ENCODE measurements at places on chromosomes 5 and 9.

GRCh38 chr5:175484829-175485228, 6.5 kb downstream of the SFXN1 start:
- DNase-seq = no peak

GRCh38 chr5:32767948-32768467, 56.9 kb downstream of the NPR3 start:
- DNase-seq = no peak

DNA sequence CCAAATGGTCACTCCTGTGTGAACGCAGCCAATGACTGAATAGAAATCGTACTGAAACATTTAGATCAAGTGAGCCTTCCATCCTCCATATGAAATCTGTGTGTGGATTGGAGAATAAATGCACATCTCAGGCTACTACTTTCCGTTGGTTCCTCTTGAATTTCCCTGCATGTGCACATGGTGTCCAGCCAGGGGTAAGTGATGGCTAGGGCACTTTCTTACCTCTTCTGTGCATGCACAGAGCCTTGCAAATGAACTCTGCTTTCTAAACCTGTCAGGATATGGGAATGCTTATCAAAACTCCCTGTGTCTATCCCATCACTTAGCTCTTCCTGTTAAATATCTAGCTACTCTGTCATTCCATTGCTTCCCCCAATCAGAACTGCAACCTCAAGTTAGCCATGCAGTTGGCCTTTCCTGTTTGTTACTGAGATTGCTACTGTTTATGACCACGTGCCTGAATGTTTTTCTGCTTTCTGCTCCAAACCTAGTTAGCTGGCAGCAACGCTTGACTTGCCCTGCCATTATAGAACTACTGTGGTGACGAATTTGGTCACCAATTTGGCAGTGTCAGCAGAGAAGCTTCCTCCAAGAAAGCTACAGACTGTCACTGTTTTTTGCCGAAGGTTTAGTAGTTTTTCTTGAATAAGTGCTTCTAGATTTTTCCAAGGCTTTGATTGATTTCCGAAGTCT, 661.6 kb downstream of the LRRC70 start:
- DNase-seq = no peak

- no peak for DNase-seq
Measured at GRCh38 chr5:51567636-51568035, 184.4 kb downstream of the ISL1 start.

GRCh38 chr9:136925414-136926153, 19.0 kb downstream of the FBXW5 start:
- no peak for DNase-seq

DNA sequence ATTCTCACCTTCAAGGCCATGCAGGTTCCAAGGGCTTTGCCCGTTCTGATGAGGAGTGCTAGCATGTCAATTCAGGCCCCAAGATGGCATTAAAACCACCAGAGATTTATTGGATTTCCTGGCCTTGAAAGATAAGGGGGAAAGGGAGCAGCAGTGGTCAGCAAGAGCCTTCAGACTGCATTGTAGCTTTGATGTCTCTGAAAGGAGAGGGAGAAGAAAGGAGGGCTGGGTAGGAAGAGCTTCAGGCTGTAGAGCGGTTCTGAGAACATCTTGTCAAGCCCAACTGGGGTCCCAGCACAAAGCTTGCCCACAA, 41.8 kb upstream of the FGF1 start:
- DNase-seq = no peak

- DNase-seq = no peak
Measured at GRCh38 chr5:36600917-36601527, 5.4 kb upstream of the SLC1A3 start.

GRCh38 chr5:159971038-159971437, 37.9 kb upstream of the TTC1 start:
- DNase-seq = no peak

Data from activated CD4-positive, alpha-beta T cell treated with anti-CD3 and anti-CD28 coated beads, Interleukin-2, amount 50 U/mL, for 4 hours (primary cell).